Epithelial cell of proximal tubule (primary cell): ENCODE measurements at places on chromosomes 13 and 19.

- DNase-seq: no peak
Measured at GRCh38 chr19:18173054-18173571, 500 bp upstream of the IFI30 start.

- no peak for DNase-seq
Measured at GRCh38 chr19:46490774-46491173, 4.9 kb downstream of the PNMA8B start.

- no peak for DNase-seq
Measured at GRCh38 chr13:43339805-43340550, 316.6 kb downstream of the DNAJC15 start.

- DNase-seq: peak; percentile 18
Measured at GRCh38 chr13:51276636-51277035, 54.4 kb downstream of the FAM124A start.

DNA sequence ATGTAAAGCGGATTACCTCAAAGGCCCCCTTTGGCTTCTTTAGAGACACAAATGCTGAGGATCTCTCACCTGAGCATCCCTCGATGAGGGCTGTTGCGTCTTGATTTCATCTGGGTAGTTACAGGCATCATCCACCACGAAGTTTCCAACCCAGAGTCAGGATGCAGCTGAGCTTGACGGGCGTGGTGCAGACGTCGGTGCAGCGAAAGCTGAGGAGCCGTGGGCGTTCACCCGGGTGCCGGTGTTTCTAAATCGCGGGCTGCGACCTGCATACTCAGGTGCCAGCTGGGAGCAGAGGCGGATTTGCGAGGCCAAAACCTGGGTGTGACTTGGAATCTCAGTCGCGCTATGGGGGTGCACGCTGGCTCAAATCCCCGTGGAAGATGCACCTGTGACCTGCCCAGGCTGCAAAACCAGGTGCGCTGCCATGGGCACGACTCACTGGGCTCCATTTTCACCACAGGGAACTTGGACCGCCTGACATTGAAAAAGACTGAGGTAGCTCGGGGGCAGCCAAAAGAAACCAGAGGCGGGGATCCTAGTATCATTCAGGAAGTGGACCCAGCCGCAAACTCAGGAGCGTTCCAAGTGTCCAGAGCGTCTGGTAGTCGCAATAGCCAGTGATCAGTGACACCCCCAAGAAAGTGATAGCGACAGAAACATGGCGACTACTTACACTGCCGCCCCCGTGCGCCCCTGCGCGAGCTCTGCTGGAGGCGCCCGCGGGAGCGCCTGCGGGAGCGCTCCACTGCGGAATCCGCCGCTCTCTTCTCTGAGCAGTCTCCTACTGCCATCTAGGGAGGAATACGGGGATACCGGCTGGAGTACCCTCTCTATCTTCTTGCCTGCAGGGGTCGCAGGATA lies 36.4 kb upstream of the IGFL4 start:
- peak; percentile 29 for DNase-seq

- no peak for DNase-seq
Measured at GRCh38 chr13:102779436-102780159, 6.0 kb upstream of the TEX30 start.

DNA sequence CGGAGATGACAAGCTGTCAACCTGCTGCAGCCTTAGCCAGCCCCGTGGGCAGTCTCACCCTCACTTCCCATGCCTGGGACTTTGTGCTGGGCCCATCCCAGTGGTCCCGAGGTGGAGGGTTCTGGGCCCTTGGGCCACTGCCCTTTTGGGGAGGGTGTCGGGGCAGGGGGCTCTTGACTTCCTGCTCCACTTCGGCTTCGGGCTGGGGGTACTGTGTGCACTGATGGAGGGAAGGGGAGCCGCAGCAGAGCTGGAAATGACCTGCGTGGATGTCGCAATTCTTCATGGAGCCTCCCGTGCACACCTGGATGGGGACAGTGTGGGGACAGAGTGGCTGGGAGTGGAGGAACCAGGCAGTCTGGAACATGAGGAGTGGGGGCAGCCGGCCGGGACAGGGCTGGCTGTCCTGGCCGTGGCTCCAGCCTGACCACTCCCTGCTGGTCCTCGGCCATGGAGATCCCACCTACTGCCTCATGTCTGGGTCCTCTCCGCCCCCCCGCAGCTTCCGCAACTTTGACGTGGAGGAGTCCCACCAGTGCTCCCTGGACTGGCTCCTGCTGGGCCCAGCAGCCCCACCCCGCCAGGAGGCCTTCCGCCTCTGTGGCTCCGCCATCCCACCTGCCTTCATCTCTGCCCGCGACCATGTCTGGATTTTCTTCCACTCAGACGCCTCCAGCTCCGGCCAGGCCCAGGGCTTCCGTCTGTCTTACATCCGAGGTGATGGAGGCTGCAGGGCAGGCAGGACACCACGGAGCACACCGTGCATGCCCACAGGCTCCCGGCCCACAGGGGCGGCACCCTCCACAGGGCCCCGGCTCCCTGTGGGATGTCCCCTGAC lies 10.2 kb downstream of the LRP3 start:
- DNase-seq: no peak

DNA sequence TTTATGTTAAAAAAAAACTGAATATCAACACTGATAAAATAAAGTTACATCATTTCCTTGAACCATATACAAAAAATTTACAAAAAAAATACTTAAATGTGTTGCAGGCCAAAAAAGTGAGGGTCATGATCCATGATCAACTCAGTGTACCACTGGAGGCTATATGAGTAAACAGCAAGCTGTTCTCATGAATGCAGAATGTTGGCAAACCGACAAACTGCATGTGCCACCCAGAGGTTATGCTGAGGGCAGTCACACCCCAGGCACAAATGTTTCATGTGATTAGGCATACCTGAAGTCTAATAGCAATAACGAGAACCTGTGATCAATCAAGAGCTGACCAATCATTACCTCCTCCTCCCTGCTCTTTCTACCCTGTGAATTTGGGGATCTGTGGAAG lies 91.9 kb downstream of the ZNF431 start:
- DNase-seq: no peak

GRCh38 chr19:52172347-52172746 lies 926 bp upstream of the ZNF836 start:
- DNase-seq: no peak

- DNase-seq: no peak
Measured at GRCh38 chr19:11321191-11322126, 18.0 kb downstream of the RAB3D start.

- DNase-seq: no peak
Measured at GRCh38 chr19:35253316-35254286, 4.8 kb downstream of the LSR start.

DNA sequence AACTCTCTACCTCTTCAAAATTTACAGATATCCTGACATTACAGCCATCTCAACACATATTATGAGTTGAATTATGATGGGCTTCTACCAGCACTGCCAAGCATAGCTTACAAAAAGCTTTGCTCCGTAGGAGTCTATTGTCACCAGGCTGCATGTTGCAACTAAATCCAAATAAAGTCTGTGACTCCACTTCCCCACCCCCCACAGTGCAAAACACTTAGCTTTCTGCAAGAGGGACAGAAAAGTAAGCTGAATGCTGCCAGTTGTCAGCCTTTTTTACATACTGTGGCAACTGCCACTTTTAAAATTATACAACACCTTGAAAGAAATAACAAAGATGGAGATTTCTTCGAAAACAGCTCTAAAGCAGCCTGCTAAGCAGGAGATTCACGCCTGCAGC lies 189.1 kb downstream of the FGF14 start:
- no peak for DNase-seq

GRCh38 chr13:106919638-106920037 lies 351.7 kb upstream of the ARGLU1 start:
- no peak for DNase-seq

GRCh38 chr19:38434549-38435051 lies 1.1 kb downstream of the RYR1 start:
- DNase-seq: no peak

- no peak for DNase-seq
Measured at GRCh38 chr19:17424743-17425365, 5.0 kb downstream of the MVB12A start.

GRCh38 chr13:83184150-83184475 lies 698.2 kb downstream of the SLITRK1 start:
- no peak for DNase-seq

- DNase-seq: no peak
Measured at GRCh38 chr19:39405958-39406655, 540 bp upstream of the ZFP36 start.

DNA sequence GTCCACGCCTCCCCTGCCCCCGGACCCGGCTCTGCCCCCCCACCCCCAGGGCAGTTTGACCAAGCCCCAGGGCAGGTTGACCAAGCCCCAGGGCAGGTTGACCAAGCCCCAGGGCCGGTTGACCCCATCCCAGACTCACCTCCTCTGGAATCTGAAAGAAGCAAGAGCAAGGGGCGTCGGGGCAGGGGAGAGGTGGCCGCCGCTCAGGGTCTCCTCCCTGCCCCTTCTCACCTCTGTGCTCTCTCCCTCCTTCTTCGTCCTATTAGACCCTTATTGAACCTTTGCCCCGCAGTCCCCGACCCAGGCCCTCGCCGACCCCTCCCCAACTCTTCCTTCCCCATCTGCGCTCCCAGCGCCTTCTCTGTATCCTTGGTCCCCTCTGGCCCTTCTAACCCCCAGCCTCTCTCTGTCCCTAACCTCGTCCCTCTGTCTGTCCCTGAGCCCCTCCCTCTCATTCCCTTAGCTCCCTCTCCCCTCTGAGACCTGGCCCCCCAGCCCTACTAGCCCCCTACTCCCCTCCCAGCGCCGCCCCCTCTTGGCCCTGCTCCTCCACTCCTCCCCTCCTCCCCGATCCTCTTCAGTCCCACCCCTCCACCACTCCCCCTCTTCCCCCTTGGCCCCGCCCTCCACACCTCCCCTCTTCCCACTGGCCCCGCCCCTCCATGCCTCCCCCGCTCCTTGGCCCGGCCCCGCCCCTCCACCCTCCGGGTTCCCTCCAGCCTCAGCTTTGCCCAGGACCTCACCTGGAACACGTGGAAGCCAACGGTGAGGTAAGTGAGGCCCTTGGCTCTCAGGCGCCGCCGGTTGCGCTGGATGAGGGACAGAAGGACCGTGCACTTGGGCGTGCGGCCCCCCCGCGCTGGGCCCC lies 7.6 kb downstream of the CAPN12 start:
- no peak for DNase-seq

DNA sequence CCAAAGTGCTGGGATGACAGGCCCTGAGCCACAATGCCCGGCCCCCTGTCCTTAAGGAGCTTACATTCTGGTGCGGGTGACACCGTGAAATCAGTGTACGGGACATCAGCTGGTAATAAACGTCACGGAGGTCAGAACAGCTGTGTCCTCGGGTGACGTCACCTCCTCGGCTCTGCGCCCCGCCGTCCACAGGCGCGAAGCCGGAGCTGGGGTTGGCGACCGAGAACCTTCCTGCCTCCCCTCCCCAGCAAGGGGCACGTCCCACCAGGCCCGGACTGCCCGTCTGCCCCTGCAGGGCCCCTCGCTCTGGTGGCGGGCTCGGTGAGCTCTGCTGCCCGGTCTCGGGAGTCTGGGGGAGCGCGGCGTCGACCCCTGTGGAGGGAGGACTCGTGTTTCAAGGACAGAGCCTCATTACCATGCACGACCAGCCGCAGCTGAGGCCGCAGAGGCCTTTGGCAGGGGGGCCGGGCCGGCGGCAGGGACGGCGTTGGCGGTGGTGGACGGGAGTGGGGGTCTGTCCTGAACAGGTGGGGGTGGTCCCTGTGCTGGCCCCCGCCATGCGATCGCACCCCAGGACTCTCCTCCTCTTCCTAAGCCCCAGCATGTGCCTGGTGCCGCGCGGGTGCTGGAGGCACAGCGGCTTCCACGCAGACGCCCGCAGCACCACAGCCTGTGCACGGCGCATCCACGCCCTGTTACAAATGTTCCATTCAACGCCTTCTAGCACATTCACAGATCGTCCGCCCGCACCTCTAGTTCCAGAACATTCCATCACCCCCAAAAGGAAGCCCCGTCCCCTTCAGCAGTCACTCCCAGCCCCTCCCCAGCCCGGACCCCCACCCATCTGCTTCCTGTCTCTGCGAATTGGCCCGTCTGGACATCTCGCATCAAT lies 5.4 kb downstream of the LINGO3 start:
- no peak for DNase-seq

- DNase-seq: no peak
Measured at GRCh38 chr13:79867254-79867653, 386.3 kb downstream of the NDFIP2 start.

GRCh38 chr19:14411938-14412245 lies 7.2 kb downstream of the DDX39A start:
- no peak for DNase-seq

DNA sequence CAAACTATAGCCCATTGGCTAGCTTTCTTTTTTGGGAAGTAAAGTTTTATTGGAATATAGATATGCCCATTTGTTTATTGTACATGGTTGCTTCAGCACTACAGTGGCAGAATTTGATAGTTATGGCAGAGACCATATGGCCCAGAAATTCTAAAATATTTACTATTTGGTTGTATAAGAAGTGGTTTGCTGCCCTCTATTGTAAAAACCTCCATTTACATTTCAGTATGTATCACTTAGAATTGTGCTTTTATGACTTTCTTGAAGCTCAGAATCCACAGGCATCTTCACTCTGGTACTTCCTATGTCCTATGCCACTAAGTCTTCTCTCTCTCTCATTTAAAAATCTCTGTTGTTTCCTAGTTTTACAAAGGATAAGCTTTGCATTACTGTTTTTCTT lies 37.7 kb downstream of the DLEU7 start:
- DNase-seq: no peak

GRCh38 chr19:3672993-3673392 lies 27.3 kb downstream of the PIP5K1C start:
- no peak for DNase-seq

DNA sequence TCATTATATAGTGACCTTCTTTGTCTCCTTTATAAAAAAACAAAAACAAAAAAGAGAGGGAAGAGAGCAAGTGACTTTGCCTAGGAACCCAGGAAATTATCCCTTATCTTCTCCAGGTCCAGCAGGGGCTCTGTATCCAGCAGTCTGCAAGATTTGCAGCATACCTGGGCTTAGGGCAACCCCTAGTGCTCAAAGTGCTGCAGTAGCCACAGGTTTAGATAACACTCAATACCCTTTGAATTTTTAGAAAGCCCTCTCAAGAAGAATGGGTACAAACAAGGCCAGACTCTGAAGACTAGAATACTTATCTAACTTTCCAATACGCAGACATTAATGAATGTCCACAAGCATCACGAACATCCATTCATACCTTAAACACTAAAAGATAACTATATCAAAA lies 43.2 kb downstream of the CCNA1 start:
- no peak for DNase-seq

- no peak for DNase-seq
Measured at GRCh38 chr13:99361197-99361596, 54.0 kb upstream of the GPR183 start.

GRCh38 chr13:67096418-67096817 lies 133.7 kb downstream of the PCDH9 start:
- DNase-seq: no peak
